Activated naive CD4-positive, alpha-beta T cell (primary cell): ENCODE measurements at places on chromosomes 2 and 18.

DNA sequence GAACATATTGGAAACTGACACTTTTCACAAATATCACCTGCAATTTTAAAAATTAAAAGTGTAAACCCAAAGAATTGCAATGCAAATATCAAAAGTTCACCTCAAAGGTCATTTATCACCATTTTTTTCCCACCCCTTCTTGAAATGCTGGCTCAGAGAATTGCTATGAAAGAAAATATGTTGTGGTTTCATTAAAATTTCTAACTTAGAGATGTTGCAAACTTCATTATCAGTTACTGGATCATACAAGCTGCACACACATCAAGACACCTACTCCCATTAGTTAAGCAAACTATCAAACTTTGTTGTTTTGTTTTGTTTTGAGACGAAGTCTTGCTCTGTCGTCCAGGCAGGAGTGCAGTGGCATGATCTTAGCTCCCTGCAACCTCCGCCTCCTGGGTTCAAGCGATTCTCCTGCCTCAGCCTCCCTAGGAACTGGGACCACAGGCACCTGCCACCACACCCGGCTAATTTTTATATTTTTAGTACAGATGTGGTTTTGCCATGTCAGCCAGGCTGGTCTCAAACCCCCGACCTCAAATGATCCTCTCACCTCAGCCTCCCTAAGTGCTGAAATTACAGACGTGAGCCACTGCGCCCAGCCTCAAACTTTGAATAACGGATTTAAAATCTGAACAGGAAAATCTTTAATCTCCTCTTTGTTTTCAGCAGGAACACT, 37.0 kb downstream of the STK39 start:
- DNase-seq, result no peak

DNA sequence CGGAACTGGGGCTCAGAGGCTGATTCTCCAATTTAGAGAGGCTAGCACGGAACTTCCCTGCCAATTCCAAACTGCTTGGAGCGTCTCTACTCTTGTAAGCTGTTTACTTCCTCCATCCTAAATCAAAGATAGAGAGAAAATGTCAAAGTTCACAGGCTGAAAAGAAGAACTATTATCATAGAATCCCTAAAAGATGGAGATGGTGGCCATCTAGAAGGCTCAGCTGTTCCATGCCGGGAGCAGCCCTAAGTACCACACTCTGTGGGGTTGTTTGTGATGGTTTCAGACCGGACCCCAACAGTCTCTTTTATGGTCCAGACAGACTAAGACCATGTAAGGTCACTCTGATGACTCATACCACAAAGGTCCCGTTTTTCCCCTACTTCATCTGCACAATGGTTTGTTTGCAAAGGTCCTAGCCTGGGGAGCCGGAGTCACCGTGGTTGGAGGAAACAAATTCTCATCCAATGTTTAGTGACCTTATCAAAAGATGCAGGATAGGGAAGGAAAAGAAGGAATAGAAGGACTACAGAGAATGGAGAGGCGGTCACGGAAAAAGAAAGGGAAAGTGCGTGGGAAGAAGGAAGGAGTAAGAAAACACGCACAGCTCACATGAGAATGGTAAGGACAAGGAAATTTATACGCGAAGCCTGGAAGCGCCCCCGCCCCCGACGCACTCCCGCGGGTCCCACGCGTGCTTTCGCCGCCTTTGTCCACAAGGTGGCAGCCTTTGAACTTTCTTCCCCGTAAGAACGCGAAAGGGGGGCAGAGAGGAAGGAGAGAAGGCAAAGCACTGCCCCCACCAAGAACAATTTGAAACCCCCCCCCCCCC, 453 bp upstream of the ANTXR1 start:
- no peak for DNase-seq

DNA sequence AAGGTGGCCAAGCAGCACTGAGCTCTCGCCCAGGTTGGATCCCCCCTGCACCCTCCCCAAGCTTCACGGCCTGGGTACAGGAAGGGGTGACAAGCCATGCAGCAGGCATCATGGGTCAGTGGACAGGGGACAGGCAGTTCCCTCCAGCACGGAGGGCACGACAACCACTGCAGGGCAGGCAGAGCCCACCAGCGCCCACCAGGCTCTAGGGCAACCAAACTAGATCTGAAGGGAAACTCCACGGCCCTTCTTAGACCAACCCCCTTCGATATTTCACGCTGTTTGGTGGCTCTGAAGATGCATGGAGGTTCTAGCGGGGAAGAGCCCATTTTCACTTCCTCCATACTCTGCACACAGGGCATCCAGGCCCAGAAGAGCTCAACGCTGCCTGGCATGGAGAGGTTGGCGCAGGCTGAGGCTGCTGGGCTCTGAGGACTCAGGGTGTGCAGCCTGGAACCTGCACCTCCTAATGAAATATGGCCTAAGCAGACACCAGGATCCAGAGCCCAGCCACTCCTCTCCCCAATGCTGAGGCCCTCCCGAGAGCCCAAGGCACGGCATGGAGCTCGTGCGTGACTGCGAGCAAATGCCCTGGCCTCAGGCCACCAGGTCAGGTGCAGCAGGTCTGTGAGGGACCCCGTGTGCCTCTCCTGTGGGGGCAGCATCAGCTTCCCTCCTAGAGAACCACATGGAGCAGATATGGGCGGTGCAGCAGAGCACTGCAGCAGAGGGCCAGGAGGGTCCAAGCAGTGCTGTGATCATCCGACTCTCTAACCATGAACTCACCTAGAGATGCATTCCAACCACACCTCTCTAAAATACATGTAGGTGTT, 8.7 kb upstream of the MTERF4 start:
- DNase-seq, result no peak

DNA sequence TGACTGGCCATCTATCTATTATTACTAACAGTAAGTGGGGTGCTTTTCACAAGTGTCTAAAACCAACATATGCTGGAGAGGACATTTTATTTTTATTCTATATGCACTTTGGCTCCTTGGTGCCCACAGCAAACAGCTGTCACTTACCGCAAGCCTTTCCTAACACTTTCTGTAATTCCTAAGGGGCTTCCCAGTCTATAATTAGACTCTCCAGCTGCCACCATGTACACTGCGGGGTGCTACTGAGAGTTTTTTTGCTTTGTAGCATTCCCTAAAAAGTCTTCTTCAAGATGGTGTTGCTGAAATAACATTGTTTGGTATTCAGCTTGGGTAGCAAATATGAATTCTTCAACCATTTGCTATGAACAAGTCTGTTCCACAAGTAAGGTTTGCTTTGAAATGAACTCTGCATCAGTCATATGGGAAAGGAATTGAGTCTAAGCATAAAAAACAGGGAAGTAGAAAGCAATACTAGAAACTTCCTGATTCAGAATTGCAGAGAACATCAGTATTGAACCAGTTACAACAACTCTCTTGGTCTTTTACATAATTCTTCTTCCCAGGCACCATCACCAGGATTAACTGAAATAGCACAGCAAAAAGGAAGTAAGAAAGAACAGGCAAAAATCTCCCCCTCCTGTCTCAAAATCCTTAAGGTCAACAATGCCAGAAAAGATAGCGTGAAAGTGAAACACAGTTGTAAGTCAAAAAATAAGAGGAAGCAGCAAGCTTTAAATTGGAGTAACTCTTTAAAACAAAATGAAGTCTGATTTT, 28.6 kb downstream of the EPB41L3 start:
- no peak for DNase-seq

- no peak for DNase-seq
Observed at GRCh38 chr2:6812857-6813530, 52.7 kb downstream of the CMPK2 start.

DNA sequence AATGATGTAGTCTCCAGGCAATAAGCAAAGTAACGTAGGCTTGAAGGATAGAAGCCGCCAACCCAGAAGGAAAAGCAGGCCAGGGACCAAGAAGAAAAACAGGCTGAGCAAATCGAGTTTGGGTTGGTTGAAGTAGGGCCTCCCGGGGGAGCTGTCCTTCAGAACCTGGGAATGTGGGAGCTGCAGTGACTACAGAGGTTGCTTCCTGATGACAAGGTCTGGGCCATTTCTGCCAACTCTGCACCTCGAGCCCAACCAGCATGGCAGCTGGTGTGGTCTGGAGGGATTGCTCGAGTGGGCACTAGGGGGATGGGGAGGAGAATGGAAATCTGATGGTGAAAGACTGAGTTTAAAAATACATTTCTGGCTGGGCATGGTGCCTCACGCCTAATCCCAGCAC, 14.1 kb downstream of the ACMSD start:
- DNase-seq, result no peak

GRCh38 chr2:18600255-18600613, 10.9 kb upstream of the NT5C1B start:
- DNase-seq, result no peak

- no peak for DNase-seq
Observed at GRCh38 chr2:64978514-64979268, 10.5 kb upstream of the SLC1A4 start.

- DNase-seq, result no peak
Observed at GRCh38 chr2:62266433-62267038, 70.6 kb downstream of the B3GNT2 start.

GRCh38 chr18:6414723-6415417, at the start of gene L3MBTL4:
Gene L3MBTL4 (minus strand): TSS chr18:6414911. CDS start chr18:6311625, 103,286 bp downstream.
- no peak for DNase-seq

GRCh38 chr2:70349921-70350685, 48.2 kb upstream of the FAM136A start:
- DNase-seq, result no peak

DNA sequence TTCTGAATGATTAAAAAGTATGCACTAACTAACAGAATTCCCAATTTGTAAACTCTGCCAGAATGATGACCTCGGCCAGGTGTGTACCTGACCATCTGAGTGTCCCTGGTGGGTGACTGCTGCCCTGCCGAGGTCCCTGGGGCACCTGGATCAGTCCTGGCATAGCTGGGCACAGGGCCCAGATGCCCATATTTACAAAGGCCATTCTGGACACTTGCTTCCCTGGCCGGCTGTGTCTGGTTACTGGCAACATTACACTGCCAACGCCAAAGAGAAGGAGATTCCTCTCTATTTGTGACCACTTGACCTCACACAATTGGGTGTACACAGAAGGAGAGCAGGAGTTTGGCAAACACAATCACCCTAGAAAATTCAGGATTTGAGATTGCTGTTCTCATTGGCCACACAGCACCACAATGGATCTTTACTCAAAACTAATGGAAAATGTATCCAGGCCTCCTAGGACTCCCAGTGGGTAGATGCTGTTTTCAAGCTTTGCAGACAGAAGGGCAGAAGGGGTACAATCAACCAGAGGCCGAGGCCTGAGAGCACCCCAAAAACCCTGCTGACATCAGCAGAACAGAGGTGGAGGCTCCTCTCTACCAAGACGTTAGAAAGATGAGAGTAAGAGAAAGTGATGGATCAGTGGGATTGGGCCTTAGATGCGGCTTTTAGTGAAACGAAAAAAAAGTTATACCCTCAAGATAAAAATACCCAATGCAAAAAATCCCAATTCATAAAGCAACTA, 58.3 kb upstream of the PXDN start:
- no peak for DNase-seq

- DNase-seq, result no peak
Observed at GRCh38 chr2:129857200-129857599, 122.3 kb upstream of the RAB6C start.

DNA sequence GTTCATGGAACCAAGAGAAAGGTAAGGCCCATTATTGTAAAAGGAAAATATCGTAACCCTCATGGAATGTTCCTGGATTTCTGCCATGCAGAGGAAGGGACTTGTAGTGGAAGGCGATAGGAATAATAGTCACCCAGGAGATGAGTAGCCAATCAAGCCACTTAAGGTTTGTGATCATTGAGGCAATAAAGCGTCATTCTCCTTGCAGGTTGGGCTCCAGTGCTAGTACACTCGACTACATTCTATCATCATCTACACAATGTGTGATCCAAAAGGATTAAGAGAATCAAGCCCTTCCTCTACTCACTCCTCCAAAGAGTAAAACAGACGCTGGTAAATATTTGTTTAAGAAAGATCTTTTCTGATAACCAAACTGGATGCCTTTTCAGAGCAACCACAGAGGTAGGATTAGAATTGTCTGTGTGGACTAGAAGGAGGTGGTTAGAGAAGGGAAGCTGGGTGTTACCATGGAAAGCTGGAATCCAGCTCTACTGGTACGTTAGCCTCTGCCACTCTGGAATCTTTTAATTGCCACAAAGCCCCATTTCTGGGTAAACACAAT, 245.7 kb downstream of the IKZF2 start:
- no peak for DNase-seq

DNA sequence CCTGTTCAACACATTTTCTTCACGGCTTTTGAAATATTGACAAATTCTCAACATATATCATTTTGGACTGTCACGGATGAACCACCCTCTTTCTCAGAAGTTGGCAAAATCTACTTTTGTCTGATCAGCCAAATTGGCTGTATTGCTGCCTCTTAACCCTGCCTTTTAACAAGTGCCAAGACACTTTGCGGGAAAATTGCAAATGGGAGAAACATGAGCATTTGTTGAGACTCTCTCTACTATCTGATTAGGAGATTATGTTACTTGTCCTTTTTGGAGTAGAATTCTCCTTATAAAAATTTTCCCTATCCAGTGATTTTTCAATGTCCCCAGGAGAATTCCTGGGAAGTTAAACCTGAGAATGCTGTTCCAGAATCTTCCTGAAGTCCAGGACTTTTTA, 256.2 kb upstream of the ZSWIM2 start:
- no peak for DNase-seq

DNA sequence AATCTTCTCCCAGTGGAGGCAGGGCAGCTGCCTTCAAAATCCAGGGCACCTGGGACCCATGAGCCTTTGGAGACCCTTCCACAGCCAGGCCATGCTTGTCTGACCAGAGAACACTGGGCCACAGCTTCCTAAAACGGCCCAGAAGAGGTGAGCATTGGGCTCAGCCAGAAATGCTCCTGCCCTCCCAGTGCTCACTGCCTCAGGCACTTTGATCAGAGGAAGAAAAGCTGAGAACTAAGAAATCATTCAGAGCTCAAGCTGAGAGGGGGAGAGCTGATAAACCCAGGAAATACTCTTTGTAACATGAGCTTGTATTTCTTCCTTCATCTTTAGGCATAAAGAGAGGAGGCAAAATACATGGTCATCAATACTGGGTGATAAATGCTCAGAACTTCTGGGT, 365.5 kb upstream of the KLHL29 start:
- no peak for DNase-seq

- DNase-seq, result no peak
Observed at GRCh38 chr2:236631856-236632291, 62.2 kb downstream of the ACKR3 start.

GRCh38 chr18:45254709-45255082, 360.6 kb upstream of the SLC14A2 start:
- no peak for DNase-seq

- DNase-seq, result no peak
Observed at GRCh38 chr2:29040552-29040951, 33.8 kb downstream of the PCARE start.

- no peak for DNase-seq
Observed at GRCh38 chr2:96737831-96738230, 2.0 kb downstream of the LMAN2L start.

DNA sequence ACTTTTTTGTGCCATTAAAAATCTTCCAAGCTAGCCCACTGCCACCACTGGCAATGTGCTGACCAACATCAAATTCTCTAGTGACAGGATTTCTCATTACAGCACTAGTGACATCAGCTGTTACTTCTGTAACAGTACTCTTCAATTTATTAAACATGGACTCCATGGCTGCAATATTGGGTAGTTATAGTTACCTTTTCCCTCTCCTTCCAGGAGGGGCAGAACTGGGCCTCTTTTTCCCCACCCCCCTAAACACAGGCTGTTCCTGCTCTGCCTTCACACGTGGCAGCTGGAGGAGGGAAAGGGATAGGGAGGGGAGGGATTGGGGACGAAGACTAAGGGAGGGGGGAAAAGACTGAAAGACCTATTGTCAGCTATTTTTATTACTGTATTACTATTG, 38.1 kb downstream of the TRAK2 start:
- no peak for DNase-seq

- no peak for DNase-seq
Observed at GRCh38 chr2:189540551-189540950, 40.0 kb downstream of the SLC40A1 start.
